Upper lobe of right lung (tissue), 1 donor: ENCODE measurements at places on chromosomes 7 and 10. TPM values are rescaled to one million over a fixed set of nuclear protein-coding genes. Genes with fewer than 3 reads are reported as not detected.

DNA sequence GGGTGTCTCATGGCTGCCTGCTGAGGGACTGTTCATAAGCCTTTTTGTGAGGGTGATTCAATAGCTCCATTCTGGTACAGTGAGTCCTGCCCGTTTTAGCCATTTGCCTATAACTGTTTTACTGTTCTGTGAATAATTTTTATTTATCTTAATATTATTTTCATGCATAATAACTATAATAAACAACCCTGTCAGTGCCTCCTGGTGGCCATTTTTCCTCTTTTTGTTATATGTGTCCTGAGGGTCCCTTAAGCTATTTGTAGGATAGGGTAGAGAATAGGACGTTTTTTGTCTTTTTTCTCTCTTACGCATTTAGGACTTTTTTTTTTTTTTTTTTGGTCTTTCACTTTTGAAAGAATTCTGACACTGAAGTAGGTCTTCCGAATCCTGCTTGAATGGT, 2.9 kb downstream of the C1QL3 start:
- DNase-seq, result no peak

DNA sequence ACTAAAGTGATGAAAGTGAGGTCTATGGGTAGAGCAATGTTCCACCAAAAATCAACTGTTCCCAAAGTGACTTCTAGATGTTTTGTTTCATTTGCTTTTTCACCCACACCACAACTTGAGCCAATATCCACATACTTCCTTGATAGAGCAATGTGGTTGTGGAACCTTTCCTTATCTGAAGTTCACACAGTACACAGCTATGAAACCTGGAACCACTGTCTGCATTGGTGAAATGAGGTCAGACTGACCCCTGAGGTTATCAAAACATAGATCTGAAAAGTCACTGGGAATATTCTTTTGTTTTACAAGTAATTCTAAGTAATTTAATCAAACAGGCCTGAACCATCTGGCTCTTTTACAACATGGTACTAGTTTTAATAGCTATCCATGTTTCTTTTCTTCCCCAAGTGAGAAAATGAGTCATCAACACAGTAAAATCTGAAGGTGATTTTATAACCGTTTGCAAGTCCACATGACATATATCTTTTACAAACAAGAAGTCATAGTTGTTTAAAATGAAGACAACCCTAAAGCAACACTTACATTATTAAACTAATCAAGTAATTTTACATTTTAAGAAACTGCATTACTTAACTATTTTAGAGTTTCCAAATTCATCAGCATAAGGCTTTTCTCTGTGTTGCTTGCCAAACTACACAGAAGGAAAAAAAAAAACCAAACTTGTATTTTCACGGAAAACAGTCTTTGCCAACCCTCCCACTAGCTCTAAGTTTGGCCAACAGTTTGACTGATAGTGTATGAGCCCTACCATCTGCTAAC, 80.3 kb downstream of the LRRC17 start:
- DNase-seq, result no peak

- DNase-seq, result no peak
Measured at GRCh38 chr10:14185316-14186045, 145.2 kb downstream of the FRMD4A start.

DNA sequence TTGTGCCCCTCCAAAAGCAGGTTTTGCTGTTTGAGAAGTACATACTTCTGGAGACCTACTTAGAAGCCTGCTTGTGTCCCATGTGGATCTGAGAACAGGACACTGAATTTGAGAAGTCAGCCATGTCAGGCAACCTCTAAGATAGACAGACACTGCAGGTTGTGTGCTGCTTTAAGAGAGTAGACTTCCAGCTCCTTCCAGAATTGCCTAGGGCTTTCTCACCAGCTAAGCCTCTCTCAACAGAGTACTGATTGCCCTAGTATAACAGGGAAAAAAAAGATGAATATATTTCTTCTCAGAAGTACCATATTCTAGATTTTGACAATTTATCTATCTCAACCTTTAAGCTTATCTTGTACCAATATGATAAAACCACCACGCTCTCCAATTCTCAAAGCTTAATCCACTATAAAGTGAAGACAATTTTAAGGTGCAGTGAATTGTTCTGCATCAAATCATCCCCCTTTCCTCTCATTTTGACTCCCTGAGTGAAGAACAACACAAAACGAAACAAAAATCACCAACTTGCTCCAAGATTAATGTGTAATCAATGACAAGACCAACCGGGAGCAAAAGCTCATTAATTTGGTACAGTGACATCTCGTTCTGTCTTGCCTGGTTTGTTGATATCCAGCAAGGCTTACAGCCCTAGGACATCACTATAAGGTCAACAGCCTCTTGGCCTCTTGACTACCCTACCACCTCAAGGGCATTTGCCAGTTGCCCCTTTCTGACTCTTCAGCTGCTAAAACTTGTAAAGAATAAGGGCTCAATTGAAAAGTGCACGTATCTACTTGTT, 214.6 kb downstream of the SORCS1 start:
- no peak for DNase-seq

DNA sequence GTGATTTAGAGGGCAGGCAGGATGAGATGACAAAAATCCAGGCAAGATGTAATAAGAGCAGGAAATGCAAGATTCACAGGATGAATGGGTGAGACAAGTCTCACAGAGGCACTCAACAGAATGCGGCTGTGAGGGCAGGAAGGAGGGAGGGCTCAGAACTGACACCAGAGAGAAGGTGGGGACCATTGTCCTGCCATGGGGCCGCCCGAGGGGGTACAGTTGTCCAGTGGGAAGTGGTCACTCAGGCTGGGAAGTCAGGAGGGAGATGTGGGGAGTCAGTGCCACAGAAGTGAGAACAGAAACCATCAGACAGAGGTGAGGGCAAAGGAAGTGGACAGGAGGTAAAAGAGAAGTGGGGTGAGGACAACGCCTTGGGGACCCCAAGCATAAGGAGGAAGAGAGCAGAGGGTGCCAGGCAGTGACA, 8.9 kb downstream of the HIP1 start:
- DNase-seq, result no peak

DNA sequence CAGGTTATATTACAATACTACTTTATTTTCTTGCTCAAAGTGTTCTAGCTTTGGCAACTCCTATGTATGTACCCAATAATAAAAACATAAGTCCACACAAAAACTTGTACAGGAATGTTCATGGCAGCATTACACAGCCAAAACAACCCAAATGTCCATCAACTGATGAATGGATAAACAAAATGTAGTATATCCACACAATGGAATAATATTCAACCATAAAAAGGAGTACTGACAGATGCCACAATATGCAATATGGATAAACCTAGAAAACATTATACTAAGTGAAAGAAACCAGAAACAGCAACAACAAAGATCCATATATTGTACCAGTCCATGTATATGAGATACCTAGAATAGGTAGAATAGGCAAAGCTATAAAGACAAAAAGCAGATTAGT, 21.0 kb downstream of the PPA1 start:
- DNase-seq, result no peak

DNA sequence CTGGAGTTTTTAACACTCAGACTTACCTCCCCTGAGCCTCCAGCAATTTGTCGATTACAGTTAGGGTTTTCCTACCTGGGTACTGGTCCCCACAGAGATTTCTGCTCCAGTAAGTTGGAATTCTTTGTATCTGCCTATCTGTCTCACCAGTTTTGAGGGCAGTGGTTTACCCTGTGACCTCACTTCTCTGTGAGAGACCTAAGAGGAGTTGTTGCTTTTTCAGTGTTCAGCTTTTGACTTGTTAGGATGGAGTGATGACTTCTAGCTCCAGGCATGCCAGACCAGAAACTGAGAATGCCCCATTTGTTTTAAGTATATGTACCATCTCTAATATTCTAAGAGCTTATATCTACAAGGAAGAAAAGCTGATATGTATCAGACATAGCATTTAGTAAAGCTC, 42.9 kb downstream of the CSGALNACT2 start:
- DNase-seq, result no peak

DNA sequence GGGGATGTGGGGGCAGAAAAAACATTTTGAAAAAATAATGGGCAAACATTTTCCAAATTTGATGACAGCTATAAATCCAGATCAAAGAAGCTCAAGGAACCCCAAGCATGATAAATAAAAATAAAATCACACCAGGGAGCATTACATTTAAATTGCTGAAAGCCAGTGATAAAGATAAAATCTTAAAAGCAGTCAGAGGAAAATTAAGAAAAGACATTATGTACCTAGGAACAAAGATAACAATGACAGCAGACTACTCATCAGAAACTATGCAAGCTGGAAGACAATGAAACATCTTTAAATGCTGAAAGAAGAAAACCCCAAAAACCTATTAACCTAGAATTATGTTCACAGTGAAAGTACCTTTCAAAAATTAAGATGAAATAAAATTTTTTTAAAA, 23.3 kb downstream of the NEUROG3 start:
- no peak for DNase-seq

- no peak for DNase-seq
Measured at GRCh38 chr7:154748089-154748786, 254.7 kb downstream of the PAXIP1 start.

GRCh38 chr10:31886885-31887284, 41.7 kb downstream of the ARHGAP12 start:
- no peak for DNase-seq

Gene TMEM196
- total RNA-seq, result not detected

Gene C10orf53
- total RNA-seq, result not detected

Gene GPR37
- total RNA-seq, result 0.96 TPM

Gene AVPI1
- total RNA-seq, result 20.5 TPM

- DNase-seq, result no peak
Measured at GRCh38 chr7:72430531-72430930, 18.4 kb upstream of the CALN1 start.

DNA sequence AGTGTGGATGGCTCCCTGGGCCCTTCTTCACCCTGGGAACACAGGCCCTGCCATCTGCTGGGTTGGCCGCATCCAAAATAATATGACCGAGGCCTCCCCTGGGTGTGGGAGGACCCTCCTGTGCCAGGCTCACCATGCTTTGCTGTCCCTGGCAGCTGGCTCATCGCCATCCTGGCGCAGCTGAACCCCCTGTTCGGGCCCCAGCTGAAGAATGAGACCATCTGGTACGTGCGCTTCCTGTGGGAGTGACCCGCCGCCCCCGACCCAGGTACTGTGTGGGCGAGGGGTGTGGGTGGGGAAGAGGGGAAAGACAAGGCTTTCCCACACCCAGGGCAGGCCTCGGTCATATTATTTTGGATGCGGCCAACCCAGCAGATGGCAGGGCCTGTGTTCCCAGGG, 4.8 kb downstream of the ATP6V0E2 start:
- DNase-seq, result no peak

DNA sequence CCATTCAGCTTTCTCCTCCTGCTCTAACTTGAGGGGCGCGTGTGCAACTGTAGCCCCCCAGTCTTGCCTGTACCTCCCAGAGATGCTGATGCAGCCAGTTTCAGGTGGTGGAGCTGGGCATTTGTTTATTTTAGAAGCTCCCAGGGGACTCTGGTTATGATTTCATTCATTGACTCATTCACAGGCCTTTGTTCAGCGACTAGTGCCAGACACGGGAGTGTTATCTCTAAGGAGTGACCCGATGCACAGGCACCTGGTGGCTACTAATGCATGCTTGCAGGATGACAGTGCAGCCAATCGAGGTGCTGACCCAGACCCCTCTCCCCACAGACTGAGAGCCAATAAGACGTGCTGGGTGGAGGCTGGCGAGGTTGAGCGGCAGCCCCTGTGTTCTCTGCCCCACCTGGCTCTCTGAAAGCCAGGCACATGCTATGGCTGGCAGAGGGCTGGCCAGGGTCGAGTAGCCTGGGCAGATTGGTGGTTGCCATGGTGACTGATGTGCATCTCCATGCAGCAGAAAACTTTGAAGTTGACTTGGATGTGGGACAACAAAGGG, 19.7 kb upstream of the SLC18A2 start:
- peak; percentile 12 for DNase-seq

Gene OR2A7
- total RNA-seq, result 13.9 TPM

DNA sequence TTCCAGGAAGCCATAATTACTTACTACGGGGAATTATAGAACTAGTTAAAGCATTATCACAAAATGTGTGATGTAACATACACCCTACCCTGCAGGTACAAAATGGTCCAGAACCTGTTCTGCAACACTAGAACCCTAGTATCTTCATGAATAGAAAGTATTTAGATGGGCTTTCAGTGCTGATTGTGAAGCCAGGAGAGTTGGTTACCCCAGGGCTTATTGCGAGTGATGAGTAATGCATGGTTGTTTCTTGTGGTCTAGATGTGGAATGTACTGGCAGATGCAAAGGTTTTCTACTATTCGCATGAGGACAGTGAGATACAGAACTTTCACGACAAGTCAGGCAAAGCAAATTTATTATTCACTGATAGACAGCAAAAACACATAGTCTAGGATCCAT, 33.6 kb upstream of the AGR3 start:
- DNase-seq, result no peak

Gene SRI
- 115 TPM for total RNA-seq

DNA sequence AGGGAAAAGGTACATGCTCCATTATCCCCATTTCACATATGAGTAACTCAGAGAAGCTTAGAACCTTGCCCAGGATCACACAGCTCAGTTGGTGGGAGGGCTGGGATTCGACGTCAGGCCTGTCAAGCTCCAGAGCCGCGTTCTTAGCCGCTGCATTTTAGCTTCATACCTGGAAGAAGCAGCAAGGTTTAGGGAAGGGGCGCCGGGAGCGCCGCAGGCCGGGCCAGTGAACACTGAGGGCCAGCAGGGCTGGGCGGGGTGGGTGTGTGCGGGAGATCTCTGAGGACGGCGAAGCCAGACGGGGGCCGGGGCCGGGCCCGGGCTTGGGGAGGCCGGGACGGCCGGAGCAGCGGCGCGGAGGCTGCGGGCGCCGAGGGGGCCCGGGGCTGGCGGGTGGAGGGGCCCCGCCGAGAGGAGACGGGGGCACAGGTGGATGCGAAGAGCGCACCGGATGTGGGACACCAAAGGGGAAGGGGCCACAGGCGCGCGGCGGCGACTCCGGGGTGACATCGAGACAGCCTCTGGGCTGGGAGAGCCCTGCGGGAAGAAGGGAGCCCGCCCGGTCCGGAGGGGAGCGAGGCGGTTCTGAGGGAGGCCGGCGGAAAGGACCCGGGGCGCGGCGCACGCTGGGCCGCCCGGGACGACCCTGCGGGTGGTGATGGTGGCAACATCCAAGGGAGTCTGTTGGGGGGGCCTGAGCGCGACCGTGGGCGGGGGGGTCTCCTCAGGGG, 498 bp downstream of the NDST2 start:
- DNase-seq, result peak; percentile 83

- no peak for DNase-seq
Measured at GRCh38 chr7:25392588-25393338, 164.5 kb upstream of the NPVF start.

GRCh38 chr10:63547628-63548360, 26.6 kb downstream of the REEP3 start:
- DNase-seq, result no peak

DNA sequence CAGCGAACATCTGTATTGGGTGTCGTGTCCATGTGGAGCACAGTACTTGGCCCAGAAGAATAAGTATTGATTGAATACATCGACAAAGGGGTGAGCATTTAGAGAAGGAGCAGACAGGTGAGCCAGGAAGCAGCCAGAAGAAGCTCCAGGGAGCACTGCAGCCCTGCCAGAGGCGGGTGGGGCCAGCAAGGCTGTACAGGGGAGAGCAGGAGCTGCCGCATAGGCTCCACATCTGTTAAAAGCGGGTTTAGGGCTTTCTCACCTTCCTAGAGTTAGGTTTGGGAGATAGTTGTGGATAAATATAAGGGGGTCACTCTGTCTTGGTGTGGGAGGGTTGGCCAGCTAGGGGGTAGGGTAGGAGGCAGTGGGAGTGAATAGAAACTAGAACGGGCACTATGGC, 1.3 kb upstream of the CPA1 start:
- no peak for DNase-seq

GRCh38 chr10:114357515-114357996, 46.7 kb downstream of the AFAP1L2 start:
- DNase-seq, result no peak

Gene PRF1
- 32.3 TPM for total RNA-seq

Gene MMP21
- total RNA-seq, result not detected

Gene ECHS1
- 55.8 TPM for total RNA-seq
